ENCODE measurements at places on chromosomes 16 and 17.

DNA sequence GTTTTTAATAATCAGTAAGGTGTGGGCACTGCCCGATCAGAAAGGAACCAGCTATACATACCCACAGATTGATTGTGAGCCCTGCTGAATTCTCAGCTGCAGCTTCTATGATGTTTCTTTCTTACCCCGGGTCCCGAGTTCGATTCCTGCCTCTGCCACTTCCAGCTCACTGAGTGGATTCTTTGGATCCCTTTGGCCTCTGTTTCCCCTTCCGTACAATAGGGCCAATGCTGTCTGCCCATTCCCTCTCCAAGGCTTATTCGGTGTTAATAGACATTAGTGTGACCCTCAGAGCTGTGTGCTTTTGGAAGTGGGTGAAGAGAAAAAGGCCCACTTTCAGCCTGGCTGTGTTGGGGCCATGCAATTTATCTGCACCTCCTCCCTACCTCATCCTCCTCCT lies 115.8 kb downstream of the IRX5 start:
- no peak for DNase-seq

DNA sequence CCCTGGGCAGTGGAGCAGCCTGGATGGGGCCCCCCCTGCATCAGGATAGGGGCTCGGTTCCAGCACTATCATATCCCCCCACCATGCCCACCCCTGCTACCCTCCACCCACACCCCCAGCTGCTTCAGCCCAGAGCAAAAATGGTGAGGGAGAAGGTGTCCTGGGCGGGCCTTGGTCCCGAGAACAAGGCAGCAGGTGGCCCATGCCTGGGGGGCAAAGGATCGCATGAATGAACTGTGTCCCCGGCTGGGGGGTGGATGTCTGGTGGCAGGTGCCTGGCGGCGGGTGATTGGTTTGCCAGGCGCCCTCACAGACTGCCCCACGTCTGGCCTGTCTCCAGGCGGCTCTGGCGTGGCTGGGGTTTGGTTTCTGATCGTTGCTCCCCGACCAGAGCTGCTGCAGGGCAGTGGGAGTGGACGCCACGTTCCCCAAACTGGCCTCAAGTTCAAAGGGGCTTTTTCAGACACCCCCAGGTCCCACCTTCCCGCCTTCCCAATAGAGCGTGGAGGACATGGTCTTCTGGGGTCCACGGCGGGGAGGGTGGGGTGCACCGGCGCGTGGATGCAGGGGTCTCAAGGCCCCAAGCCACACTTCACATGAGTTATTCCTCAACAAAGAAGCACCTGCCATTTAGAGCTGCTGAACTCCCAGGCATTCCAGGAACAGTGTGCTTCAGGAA lies 12.6 kb downstream of the UTS2R start:
- no peak for DNase-seq

- no peak for DNase-seq
Observed at GRCh38 chr17:73511719-73512115, 132.5 kb downstream of the SDK2 start.

GRCh38 chr17:61456688-61457225 lies 4.5 kb downstream of the TBX4 start:
- peak; percentile 36 for DNase-seq

DNA sequence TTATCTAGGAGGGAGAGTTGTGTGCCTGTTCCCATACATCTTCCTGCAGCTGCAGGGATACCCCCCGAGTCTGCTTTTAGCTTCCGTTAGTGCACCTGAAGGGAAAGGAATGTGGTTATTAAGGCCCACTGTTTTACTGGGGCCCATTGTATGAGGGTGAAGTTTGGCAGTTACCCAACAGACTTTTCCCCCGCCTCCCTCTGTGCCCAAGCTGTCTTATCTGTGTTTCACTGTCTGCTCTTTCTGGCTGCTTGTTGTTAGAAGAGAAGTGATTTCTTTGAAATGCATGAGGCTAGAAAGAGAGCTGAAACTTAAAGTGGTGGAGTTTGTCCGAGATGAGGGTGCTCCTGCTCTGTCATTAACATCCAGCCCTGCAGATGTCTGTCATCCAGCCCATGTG lies 7.4 kb upstream of the OR1A2 start:
- no peak for DNase-seq

- no peak for DNase-seq
Observed at GRCh38 chr17:3927628-3928340, 11.5 kb upstream of the P2RX1 start.

DNA sequence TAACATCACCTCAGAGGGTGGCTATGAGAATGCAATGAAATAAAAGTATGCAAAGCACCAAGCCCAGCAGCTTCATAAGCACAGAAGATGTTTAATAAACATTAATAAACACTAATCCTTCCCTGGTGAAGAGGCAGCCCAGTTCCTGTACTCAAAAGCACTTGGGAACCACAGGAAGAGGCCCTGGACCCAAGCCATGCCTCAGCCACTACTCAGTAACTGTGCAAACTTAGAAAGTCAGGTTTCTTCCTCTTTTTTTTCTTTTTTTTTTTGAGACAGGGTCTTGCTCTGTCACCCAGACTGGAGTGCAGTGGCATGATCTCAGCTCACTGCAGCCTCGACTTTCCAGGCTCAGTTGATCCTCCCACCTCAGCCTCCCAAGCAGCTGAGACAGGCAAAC lies 5.3 kb downstream of the ARHGAP17 start:
- DNase-seq, result no peak

DNA sequence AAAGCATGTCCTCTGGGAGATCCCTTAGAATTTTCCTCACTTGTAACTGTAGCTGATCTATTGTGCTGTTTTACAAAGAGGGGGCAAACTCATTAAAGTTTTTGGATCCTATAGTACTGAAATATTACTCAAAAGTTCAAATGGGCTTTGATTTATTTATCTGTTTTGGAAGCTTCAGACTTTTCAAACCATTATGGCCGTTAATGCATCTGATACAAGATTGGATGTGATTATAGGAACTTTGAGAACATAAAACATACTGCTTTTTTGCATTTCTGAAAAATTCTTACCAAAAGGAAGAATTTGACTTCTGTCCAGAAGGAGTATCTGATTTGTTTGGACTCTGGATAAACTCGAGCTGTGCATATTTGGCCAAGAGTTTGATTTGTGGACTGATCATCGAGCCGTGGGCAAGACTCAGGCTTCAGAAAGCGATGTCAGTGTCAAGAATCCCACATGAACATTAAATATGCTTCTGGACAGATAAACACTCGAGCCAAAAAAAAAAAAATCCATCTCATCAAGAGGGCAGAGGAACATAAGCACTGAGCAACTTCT lies 8.2 kb upstream of the MARCHF10 start:
- no peak for DNase-seq

DNA sequence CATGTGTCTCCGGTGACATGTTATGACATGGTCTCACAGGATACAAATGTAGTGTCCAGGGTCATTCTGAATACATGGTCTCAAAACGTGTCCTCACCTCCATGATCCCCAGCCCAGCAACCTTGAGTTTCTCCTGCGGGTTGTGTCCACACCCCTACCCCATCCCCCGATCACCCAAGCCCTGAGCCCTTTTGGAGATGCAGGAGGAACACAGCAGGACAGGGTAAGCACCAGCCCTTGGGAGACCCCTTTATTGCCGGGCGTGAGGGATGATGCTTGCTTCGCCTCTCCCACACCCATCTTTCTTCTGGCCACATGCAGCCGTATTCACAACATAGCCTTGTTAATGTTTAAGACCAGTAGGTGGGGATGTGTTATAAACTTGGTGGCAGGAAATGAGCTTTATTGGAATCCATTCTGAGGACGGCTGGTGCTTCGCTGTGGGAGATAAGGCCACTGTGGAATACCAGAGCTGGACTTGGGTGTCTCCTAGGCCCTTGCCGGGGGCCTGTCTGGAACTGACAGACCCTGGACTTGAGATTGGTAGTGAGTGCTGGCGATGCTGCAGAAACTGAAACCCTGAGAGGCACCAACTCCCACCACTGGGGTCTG lies 5.5 kb downstream of the TMEM132E start:
- no peak for DNase-seq

DNA sequence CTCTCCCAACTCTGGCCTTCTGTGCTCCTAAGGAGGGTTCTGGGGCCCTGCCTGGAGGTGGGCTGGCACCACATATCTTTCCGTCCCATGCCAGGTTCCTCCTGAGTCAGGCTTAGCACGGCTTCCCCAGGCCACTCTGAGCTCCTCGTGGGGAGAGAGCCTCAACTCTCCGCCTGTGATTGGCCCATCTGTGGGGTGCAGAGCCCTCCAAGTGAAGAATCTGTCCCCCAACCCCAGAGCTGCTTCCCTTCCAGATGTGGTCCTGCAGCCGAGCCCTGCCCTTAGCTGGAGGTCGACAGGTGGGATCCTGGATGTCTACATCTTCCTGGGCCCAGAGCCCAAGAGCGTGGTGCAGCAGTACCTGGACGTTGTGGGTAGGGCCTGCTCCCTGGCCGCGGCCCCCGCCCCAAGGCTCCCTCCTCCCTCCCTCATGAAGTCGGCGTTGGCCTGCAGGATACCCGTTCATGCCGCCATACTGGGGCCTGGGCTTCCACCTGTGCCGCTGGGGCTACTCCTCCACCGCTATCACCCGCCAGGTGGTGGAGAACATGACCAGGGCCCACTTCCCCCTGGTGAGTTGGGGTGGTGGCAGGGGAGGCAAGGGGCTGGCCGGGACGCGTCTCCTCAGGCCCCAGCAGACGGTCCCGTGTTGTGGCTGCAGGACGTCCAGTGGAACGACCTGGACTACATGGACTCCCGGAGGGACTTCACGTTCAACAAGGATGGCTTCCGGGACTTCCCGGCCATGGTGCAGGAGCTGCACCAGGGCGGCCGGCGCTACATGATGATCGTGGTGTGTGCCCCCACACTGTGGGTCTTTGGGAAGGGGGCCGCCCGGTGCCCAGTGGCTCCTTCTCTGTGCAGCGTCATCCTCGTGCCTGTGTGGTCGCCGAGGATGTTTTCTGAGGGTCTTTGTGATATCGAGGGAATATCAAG lies 6.9 kb downstream of the GAA start:
- DNase-seq, result peak; percentile 15

DNA sequence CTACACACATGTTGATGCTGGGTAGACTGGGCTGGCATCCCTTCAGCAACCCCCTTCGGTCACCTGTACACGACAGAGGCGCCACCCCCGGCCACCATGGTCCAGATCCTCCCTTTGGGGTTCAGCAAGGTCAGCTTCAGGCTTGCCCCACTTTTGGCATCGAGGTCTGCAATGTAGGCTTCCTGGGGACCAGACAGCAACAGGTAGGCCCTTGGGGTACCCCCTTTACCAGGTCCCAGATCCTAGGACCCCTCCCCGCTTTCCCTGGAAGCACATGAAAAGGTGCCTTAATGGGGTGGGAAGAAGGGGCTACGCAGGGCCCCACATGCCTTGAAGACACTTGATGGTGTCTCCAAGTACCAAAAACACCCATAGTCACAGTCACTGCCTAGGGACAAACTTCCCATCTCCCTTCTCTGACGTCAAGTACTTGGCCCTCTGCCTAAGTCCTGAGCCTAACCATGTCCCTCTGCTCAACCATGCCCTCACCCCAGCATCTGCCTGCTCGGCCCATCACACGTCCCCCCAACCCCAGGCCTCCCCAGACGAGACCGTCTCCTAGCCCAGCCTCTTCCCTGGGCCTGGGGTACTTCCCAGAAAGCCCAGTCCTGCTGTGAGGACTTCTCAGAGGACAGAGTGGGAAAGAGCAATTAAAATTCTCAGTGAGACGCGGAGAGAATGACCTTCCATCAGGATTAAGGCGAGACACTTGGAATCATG lies 12.1 kb downstream of the ACLY start:
- DNase-seq, result no peak

- peak; percentile 98 for DNase-seq
Observed at GRCh38 chr17:3845621-3846436, at the start of gene NCBP3. NCBP3 (minus strand) TSS chr17:3846246; CDS start chr17:3846223, 23 bp downstream.

GRCh38 chr16:75379339-75379738 lies 54.0 kb downstream of the CFDP1 start:
- no peak for DNase-seq

DNA sequence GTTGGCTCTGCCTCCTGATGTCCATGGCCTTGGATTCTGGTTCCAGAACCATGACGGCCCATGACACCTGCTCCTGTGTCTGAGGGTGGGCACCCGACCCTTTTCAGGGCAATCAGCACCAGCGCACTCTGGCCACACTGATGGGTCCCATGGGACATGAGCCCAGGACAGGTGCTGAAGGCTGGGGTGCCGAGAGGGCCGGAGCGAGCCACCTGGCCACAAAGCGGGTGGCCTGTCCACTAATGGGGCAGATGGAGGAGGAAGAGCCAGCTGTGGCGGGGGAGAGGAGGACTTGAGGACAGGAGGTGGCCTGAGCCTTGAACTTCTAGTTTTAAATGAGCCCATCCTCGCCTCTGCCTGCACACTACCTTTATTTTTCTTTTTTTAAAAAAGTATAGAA lies 31.2 kb upstream of the MTSS2 start:
- no peak for DNase-seq

DNA sequence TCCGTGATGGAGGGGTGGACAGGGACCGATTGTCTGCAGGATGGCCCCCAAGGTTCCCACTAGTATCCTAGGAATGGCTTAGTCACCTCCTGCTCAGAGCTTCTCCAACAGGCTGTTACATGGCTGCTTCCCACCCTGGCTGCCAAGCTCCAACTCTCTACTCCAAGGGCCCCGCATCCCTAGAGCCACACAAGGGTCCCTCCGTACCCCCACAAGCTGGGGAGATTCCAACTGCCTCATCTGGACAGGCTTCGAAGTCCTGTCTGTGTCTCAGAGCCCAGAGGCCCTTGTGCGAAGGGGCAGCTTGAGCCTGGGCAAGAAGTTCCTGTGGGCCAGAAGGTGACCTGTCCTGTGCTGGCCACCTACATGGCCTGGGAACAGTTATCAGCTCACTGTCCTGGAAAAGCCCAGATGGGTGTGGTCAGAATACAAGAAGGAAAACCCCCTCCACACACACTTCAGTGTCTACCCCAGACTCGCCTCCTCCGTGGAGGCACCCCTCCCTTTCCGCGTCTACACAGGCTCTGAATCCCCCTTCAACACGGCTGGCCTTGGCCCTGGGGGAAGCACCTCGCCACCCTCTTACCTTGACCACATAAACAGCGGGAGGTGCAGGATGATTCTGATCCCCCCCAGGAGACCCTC lies 586 bp downstream of the MEAK7 start:
- peak; percentile 26 for DNase-seq

DNA sequence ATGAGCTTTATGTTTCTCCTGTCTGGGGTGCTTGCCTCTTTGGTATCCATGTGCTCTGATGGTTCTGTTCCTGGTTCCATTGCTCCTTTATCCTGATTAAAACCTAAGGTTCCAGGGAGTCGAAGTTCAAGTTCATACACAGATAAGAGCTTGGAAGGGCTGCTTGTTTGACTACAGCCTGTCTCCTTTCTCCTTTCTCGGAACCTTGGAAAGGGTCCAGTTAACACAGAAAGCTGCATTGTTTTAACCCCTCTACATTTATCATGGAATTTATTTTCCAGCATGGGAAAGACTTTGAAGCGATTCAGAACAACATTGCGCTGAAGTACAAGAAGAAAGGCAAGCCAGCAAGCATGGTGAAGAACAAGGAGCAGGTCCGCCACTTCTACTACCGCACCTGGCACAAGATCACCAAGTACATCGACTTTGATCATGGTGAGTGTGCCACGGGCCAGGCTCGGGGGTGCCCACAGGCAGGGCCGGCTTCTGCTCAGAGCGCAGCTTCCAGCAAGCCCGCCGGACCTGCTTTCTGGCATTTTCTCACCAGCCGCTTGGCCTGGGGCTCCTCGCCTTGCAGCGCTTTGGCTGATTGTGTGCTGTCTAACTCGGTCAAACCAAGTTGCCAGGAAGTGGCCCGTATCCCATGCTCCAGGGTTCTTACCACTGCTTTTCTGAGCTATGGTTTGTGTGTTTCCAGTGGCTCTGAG lies 19.9 kb downstream of the CRAMP1 start:
- no peak for DNase-seq
